ENCODE measurements at places on chromosomes 12 and 14.
A peak's percentile ranks its signal among the peaks of the same experiment; 100 is the strongest.

GRCh38 chr14:68636597-68636996 lies 156.3 kb downstream of the ZFP36L1 start:
- no peak for DNase-seq

- DNase-seq = no peak
These were observed 12.7 kb upstream of the SVOP start for GRCh38 chr12:109033239-109034196.

DNA sequence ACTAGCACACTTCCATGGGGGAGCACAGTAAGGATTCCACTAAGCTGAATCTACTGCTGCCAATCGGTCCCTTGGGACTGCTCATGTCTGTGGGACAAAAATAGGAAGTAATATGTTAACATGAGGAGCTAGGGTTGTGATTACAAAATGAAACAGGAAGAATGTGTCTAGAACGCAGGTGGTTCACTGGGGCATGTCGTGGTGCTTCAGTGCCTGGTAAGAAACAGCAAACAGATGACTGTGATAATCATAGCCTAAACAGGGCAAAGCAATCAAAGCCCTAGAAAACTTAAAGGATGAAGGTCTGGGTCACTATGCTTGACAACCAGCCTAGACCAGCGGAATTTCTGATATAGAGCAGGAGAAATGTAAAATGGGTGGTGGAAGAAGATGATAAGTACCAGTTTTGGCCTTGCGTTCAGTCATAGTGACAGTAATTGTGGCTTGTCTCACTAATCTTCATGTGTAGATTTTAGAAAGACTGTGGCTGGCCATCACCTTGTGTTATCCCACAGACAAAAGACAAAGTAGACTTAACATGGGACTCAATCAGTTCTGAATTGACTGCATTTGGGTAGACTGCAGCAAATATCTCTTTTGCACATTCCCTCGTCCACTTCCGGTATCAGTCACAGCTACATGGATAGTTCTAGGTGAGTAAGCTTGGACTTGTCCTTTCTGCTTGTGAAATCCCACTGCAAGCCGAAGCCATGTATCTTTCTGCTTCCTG lies 51.4 kb downstream of the WASHC3 start:
- no peak for DNase-seq

GRCh38 chr14:57246933-57247657 lies 21.6 kb downstream of the EXOC5 start:
- no peak for DNase-seq

GRCh38 chr12:132308853-132309595 lies 20.4 kb downstream of the GALNT9 start:
- peak; percentile 6 for DNase-seq

DNA sequence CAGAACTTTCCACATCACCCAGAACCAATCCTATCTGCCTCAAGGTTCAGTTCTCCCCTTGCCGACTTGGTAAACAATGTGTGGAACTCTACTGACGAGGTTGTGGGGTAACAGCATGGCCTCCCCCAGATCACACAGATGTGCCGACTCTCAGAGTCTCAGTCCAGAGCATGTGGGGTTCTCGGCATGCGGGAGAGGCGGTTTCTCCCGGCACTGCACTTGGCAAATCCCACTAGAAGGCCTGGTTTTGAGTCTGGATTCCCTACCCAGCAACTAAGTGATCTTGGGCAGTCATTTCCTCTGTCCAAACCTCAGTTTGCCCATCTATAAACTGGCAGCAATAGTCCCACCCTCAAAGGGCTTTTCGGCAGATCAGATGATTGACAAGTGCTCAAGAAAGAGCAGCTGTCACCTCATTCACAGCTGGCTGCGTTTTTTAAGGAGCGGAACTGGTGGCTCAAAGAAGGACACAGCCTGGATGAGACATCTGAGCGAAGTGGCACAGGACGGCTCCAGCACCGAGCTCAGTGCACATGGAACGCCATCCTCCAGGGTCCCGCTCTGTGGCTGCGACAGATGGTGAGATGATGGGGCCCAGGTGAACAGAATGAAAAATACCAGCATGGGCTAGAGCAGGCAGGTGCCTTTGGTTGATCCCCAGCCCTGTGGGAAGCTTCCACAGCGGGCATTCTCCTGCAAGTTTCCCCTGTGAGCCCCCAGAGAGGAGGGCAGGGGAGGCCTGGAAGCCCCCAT lies 7.3 kb downstream of the TESC start:
- no peak for DNase-seq

- no peak for DNase-seq
These were observed 9.9 kb downstream of the SOCS2 start for GRCh38 chr12:93582351-93582750.

- DNase-seq = no peak
These were observed 230.6 kb upstream of the LHX5 start for GRCh38 chr12:113702276-113702675.

- no peak for DNase-seq
These were observed 12.2 kb downstream of the STAB2 start for GRCh38 chr12:103599274-103599673.

DNA sequence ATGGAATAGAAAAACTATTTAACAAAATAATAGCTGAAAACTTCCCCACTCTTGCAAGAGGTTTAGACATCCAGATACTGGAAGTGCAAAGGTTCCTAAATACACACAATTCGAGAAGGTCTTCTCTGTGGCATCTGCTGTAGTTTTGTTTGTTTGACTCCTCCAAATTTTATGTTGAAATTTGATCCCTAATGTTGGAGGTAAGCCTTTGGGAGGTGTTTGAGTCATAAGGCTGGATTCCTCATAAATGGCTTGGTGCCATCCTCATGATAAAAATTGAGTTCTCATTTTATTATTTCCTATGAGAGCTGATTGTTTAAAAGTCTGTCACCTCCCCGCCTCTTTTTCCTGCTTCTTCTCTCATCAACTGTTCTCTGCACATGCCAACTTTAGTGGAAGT lies 182.7 kb downstream of the MYRFL start:
- DNase-seq = no peak

Measured in activated naive CD4-positive, alpha-beta T cell treated with anti-CD3 and anti-CD28 coated beads, Interleukin-2, amount 50 U/mL, for 16 hours (primary cell).